ENCODE measurements at places on chromosomes 4 and X. TPM values are rescaled to one million over a fixed set of nuclear protein-coding genes. Genes with fewer than 3 reads are reported as not detected.

The BEX1 gene
- total RNA-seq = 0.69 TPM

The TBC1D9 gene
- 29.6 TPM for total RNA-seq

The MAGEB1 gene
- total RNA-seq = not detected

The CHIC2 gene
- total RNA-seq = 56.3 TPM

The NAAA gene
- total RNA-seq = 68.9 TPM

The PRKX gene
- total RNA-seq = 17.4 TPM

The RNF175 gene
- total RNA-seq = not detected

The MYOZ2 gene
- not detected for total RNA-seq

The CT45A3 gene
- not detected for total RNA-seq

The CFAP99 gene
- 0.32 TPM for total RNA-seq

The CT47A1 gene
- not detected for total RNA-seq

The ADGRG4 gene
- total RNA-seq = 0.38 TPM

The EDA gene
- total RNA-seq = 7.2 TPM

The NOX1 gene
- 0.84 TPM for total RNA-seq

The PABPC1L2A gene
- total RNA-seq = not detected

The SPANXB1 gene
- total RNA-seq = not detected

The ABCG2 gene
- 8.0 TPM for total RNA-seq

The NXF2B gene
- total RNA-seq = not detected

The MAGEB10 gene
- not detected for total RNA-seq

The ABRAXAS1 gene
- 11.0 TPM for total RNA-seq

The ITIH6 gene
- total RNA-seq = not detected

The DCX gene
- total RNA-seq = not detected

The DUSP21 gene
- not detected for total RNA-seq

The SORCS2 gene
- 0.63 TPM for total RNA-seq

The CNGA2 gene
- total RNA-seq = not detected

The SLC25A4 gene
- 25.9 TPM for total RNA-seq

The ABHD18 gene
- total RNA-seq = 8.8 TPM

The CCDC110 gene
- 0.24 TPM for total RNA-seq

The GPR173 gene
- 1.3 TPM for total RNA-seq

The ATP2B3 gene
- not detected for total RNA-seq

The FAM236A gene
- total RNA-seq = not detected

The GNRHR gene
- total RNA-seq = not detected

The PABPC1L2B gene
- not detected for total RNA-seq

The SMIM43 gene
- not detected for total RNA-seq

The C4orf51 gene
- total RNA-seq = not detected

The MAP9 gene
- total RNA-seq = 5.0 TPM

The STPG2 gene
- total RNA-seq = not detected

The GYPE gene
- 1.4 TPM for total RNA-seq
